Activated CD8-positive, alpha-beta memory T cell treated with anti-CD3 and anti-CD28 coated beads for 36 hours (primary cell): ENCODE measurements at places on chromosomes 4 and X. TPM values are rescaled to one million over a fixed set of nuclear protein-coding genes. Genes with fewer than 3 reads are reported as not detected.

Gene RBMXL3
- total RNA-seq: not detected

Gene FAM149A
- total RNA-seq: 0.40 TPM

Gene MAGEA11
- not detected for total RNA-seq

Gene CPLX1
- 0.15 TPM for total RNA-seq

Gene ANAPC10
- 23.0 TPM for total RNA-seq

Gene APOOL
- total RNA-seq: 22.4 TPM

Gene PLP1
- total RNA-seq: not detected
